ENCODE measurements at places on chromosomes 12 and 14. TPM values are rescaled to one million over a fixed set of nuclear protein-coding genes. Genes with fewer than 3 reads are reported as not detected.

Gene AJUBA
- total RNA-seq, result 47.2 TPM

Gene MANSC4
- total RNA-seq, result not detected

Gene OVCH1
- total RNA-seq, result 0.10 TPM

Gene RPL10L
- not detected for total RNA-seq

Gene TOMM20L
- not detected for total RNA-seq

Gene SOCS2
- total RNA-seq, result 30.1 TPM

Gene SALL2
- total RNA-seq, result 9.0 TPM

Gene SUPT16H
- 67.5 TPM for total RNA-seq

Gene PRB2
- total RNA-seq, result not detected

Gene ARHGDIB
- 23.0 TPM for total RNA-seq

Gene KRT3
- total RNA-seq, result not detected

Gene FIGNL2
- 0.72 TPM for total RNA-seq

Gene NAV3
- total RNA-seq, result 35.6 TPM

GRCh38 chr12:2783936-2784600, 10.7 kb upstream of the FKBP4 start:
- peak; percentile 84 for DNase-seq

DNA sequence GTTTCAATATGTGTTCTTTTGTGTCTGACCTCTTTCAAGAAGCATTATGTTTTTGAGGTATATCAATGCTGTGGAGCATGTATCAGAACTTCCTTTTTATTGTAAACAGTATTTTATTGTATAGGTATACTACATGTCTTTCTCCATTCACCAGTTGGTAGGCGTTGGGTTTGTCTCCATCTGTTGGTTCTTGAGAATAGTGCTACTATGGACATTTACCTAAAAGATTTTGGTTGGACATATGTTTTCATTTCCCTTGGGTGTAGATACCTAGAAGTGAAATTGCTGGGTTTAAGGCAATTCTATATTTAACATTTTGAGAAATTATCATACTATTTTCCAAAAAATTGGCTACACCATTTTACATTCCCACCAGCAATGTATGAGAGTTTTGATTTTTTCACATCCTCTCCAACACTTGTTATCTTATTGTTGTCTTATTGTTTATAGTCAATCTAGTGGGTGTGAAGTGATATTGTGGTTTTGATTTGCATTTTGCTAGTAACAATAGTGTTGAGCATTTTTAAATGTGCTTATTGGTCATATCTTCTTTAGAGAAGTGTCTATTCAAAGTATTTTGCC, 409.2 kb downstream of the IPO8 start:
- peak; percentile 32 for DNase-seq

DNA sequence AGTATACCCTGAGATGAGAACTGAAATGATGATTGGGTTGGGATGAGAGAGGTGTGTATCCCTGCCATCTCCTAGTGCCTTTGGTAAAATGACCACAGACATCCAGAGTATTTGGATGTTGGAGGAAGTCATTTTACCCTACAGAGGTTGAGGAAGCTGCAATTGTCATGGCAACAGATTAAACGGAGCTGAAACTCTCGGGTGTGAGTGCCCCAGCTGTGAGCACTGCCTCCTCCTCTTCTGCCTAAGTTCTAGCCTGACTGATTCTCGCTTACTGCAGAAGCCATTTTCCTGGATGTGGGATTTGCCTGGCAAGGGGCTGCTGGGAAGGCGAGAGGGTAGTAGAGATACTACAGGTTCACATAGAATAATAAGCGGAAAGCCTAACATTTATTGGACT, 10.3 kb upstream of the PPP4R4 start:
- DNase-seq, result peak; percentile 13

- DNase-seq, result peak; percentile 45
These were observed 941 bp downstream of the ZDHHC17 start for GRCh38 chr12:76764856-76765255.

- DNase-seq, result no peak
These were observed 30.1 kb downstream of the NTF3 start for GRCh38 chr12:5461966-5462365.

GRCh38 chr14:101926620-101927019, 37.8 kb upstream of the DYNC1H1 start:
- no peak for DNase-seq

DNA sequence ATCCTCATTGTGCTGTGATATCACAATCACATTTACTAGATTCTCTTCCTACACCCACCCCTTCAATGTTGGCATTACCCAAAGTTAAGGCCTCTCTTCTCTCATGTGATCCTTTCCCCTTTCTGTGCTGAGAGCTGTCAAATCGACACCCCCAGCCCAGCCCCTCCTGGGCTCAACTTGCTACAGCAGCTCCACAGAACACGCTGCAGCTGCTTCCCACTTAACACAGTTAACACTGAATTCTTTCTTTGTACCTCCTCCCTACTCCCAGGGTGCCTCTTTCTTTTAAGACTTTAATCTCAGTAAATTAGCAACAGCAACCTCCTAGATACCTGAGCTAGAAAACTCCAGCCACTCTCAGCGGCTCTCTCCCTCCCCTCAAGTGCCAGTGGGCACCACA, 17.8 kb downstream of the SPTB start:
- DNase-seq, result peak; percentile 45

- peak; percentile 86 for DNase-seq
These were observed 37.3 kb upstream of the ADGRD1 start for GRCh38 chr12:130916241-130916911.

- DNase-seq, result no peak
These were observed 80.7 kb downstream of the GRIN2B start for GRCh38 chr12:13900718-13901117.

DNA sequence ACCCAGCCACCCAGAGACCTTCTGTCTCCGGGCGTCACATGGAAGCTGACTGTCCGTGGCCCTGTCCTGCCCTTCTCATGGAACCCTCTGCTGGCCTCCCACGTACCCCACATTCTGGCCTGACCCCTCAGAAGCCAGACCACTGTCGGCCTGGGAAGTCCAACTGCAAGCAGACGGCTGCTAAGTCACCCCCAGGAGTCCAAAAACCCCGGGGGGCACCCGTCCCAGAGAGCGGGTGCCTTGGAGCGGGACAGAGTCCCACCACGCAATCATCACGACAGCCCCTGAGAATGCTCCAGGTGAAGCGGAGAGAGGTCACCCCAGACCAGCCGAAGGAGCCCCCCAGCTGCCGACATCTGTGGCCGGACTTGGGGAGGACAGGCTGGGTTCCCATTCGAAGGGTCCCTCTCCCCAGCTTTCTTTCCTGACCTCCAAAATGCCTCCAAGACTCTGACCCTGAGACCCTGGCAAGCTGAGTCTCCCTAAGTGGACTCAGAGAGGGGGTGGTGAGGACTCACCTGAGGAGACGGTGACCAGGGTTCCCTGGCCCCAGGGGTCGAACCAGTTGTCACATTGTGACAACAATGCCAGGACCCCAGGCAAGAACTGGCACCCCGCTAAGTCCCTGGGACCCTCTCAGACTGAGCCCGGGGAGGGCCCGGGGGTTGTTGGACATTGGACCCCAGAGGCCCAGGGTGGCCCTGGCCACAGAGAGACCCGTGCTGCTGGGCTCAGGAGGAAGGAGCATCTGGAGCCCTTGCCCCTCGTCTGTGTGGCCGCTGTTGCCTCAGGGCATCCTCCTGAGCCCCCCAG, 337.1 kb downstream of the TMEM121 start:
- DNase-seq, result no peak

DNA sequence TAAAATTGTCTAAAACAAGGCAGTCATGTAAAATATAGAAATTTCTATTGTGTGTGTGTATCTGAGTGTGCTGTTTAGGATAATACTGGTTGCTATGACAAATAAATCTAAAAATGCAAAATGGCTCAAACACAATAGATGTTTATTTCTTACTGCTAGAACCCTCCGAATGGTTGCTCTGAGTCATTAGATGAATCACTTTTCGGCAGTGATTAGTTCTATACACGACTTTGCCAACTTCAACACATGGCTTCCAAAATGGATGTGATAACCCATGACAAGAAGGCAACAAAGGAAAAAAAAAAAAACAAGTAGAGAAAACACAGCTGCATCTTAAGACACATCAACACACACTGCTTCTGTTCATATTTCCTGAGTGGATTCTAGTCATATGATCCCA, 729.2 kb downstream of the AACS start:
- DNase-seq, result peak; percentile 20

GRCh38 chr14:45070215-45070614, 13.7 kb upstream of the PRPF39 start:
- DNase-seq, result no peak

- DNase-seq, result no peak
These were observed 27.8 kb downstream of the ACACB start for GRCh38 chr12:109144224-109144623.

DNA sequence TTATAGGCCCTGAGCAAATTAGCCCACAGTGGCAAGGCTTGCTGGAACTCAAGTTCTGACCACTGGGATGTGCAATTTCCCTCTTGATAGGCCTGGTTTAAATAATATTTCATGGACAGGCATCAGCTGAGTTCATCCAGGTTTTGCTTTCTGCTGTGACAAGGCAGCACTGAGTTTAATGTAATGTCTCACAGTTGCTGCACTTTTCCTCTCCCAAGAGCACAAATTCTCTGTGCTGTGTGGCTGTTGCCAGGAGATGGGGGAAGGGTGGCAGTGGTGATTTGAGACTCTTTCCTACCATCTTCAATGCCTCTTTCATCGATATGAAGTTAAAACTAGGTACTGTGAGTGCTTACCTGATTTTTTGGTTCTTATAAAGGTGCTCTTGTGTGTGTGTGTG, 272.8 kb upstream of the STXBP6 start:
- DNase-seq, result peak; percentile 1

DNA sequence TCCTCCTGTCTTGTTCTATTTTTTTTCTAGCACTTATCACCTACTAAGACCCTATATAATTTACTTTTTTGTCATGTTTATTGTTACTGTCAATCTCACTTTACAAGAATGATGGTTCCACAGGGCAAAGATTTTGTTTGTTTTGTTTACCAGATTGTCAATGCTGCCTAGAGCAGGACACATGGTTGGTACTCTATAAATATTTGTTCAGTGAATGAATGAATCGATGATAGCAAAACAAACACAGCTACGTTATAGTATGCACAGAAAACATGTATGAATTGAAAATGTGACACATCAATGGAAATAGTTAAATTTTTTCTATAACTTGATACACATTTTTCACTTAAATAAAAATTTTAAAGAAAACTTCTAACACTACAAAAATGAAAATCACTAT, 67.1 kb upstream of the KRR1 start:
- DNase-seq, result no peak

GRCh38 chr12:106915635-106916026, 40.1 kb upstream of the TMEM263 start:
- no peak for DNase-seq

GRCh38 chr14:67151082-67151666, 38.1 kb upstream of the GARIN2 start:
- DNase-seq, result no peak

GRCh38 chr14:53285821-53286220, 132.7 kb upstream of the DDHD1 start:
- no peak for DNase-seq

DNA sequence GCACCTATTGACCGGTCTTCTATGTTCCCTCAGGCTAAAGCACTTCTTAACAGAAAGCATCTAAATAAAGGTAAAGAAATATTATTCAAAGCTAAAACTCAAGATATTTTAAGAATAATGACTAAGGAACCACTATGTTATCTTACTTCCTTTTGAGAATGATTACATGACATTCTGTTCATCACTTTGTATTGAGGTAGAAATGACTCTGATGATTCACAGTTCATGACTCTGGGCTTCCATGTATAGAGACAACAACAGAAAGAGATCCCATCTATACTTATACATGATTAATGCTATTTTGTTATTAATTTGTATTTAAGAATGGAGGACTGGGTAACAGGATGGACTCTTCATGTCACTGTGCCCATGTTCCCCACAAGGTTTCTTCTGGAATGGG, 218.3 kb upstream of the OR4E1 start:
- no peak for DNase-seq

DNA sequence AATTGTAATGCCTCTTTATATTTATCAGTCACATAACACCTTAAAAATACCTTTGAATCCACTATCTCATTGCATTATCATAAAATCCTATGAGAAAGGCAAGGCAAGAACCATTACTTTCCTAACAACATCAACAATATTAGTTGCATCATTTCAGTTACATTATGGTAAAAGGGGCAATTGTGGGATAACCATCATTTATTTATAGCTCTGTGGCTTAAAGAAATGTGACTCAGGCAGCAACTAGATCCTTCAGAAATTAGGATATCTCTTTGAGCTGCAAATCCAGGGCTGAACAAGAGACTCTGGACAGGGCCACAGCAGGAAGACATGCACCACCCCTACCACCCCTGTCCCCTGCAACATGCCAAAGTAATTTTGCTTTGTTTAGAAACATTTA, 36.4 kb downstream of the EPS8 start:
- DNase-seq, result no peak

DNA sequence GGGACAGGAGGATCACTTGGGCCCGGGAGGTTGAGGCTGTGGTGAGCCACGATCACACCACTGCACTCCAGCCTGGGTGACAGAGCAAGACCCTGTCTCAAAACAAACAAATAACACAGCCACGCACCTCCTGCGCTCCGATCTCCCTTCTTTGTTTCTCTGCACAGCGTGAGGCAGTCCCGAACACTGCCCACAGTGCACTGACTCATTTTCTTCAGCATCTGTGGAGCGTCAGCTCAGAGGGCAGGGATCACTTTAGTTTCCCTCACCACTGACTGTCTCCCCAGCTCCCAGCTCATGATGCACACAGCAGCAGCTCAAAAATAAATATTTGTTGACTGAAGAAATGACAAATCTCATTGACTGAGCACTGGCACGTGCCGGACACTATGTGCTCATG, 883 bp upstream of the MYL2 start:
- DNase-seq, result no peak

DNA sequence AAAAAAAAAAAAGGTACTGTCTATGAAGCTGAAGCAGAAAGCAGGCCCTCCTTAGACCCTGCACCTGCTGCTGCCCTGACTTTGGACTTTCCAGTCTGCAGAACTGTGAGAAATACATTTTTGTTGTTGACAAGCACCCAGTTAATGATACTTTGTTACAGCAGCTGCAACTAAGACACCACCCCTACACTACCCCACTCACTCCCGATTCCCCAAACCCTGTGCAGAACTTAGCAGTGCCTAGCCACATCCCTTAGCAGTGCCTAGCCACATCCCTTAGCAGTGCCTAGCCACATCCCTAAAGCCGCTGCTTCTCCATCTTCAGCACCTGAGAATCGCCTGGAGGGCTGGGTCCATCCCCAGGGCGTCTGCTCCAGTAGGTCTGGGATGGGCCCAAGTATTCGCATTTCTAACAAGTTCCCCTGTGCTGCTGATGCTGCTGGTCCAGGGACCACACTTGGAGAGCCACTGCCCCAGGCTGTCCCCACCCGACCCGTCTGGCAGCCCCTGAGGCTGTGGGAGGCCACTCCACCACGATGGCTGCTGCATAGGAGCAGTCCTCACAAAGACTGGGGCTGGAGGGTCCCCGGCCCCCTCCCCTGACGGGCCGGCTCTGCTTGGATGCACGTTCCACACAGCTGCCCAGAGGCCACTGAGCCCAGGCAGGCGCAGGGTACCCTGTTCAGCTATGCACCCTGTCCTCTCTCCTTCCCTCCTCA, 10.8 kb upstream of the PPP1R13B start:
- no peak for DNase-seq
